Stimulated activated CD4-positive, alpha-beta T cell treated with anti-CD3 and anti-CD28 coated beads, Interleukin-1b, Interleukin-23, amount 100 ng/mL, for 48 hours (primary cell): ENCODE measurements at places on chromosomes 12 and 14.

GRCh38 chr14:95922080-95922479 lies 45.4 kb downstream of the TUNAR start:
- DNase-seq = no peak

DNA sequence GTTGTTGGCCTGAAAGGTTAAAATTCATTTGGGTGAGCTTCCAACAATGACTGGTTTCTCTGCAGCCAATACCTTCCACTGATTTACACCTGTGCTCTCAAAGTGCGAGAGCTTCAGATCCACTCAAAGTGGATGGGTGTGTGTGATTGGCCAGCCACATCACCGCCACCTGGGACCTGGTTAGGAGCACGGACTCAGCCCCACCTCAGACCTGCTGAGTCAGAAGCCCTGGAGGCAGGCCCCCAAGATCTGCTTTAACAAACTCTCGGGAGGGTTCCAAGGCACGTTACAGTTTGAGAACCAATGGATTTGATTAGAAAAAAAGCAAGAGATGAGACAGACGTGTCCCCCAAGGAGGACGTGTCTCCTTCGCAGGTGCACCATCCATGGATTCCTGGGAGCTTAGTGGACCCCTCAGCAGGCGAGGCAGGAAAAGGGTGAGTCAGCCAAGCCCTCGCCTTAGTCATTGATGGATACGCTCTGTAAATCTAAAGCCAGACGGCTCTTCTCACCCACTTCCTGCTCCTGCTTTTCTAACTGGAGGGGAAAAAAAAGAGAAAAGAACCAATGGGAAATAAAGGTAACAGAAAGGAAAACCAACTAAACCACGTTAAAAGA lies 24.5 kb downstream of the FZD10 start:
- no peak for DNase-seq

DNA sequence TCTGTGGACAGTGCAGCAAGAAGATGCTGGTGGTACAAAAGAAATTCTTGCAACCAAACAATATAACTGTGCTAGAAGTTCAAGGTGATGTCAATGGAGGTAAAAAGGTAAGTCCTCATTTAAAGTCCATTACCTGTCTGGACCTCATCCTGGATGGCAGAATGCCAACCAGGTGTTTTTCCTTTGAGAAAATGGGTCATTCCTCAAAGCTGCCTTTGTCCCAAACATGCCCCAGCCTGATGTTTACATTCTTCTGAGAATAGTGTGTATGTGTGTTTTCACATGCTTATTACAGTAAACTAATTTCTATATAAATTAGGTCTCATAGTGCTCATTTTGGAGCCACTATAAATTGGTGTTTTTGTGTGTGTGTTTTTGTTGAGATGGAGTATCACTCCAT lies 24.9 kb downstream of the ACTR6 start:
- DNase-seq = no peak

DNA sequence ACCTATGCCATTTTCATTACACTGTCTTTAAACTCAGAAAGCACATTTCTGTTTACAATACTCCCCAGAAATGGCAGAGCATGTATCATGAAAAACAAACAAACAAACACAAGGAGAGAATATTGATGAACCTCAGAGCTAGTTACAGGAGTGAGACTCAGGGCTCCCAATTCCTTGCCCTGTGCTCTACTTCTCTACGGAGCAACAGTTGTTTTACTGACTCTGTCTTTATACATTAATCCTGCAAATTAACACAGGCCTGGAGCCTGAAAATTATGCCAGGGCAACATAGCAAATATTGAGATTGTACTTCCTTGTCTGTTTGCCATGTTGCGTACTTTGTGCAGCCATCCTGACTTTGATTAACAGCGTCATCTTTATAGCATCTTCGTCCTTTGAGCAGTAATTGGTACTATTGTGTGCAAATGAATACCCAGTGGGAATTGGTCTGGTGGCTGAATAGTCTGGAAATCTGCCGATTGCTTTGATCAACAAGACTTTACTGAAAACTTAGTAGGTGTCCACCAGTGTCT lies 15.2 kb upstream of the AKAP6 start:
- DNase-seq = no peak
